Activated CD4-positive, alpha-beta T cell treated with anti-CD3 and anti-CD28 coated beads, Interleukin-2, amount 10 ng/mL, durations not matched to agents 24 days and 14 days (primary cell): ENCODE measurements at places on chromosomes 1 and 21. TPM values are rescaled to one million over a fixed set of nuclear protein-coding genes. Genes with fewer than 3 reads are reported as not detected.

The REN gene
- total RNA-seq = not detected in 2 replicates

The TCP10L gene
- total RNA-seq = 0.58 and 1.1 TPM in 2 replicates

DNA sequence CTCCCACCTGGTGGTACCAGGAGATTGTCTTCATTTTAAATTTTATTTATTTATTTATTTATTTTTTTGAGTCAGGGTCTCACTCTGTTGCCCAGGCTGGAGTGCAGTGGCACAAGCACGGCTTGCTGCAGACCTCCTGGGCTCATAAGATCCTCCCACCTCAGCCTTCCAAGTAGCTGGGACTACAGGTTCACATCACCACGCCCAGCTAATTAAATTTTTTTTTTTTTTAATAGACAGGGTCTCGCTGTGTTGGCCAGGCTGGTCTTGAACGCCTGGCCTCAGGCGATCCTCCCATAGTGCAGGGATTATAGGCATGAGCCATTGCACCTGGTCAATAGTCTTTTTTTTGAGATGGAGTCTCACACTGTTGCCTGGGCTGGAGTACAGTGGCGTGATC, 8.5 kb downstream of the SLFNL1 start:
- no peaks in the 10 kb centered on the region for H3K27me3 ChIP-seq
- peaks cover 6% of the 10 kb centered on the region for H3K4me1 ChIP-seq
- no peak for DNase-seq

DNA sequence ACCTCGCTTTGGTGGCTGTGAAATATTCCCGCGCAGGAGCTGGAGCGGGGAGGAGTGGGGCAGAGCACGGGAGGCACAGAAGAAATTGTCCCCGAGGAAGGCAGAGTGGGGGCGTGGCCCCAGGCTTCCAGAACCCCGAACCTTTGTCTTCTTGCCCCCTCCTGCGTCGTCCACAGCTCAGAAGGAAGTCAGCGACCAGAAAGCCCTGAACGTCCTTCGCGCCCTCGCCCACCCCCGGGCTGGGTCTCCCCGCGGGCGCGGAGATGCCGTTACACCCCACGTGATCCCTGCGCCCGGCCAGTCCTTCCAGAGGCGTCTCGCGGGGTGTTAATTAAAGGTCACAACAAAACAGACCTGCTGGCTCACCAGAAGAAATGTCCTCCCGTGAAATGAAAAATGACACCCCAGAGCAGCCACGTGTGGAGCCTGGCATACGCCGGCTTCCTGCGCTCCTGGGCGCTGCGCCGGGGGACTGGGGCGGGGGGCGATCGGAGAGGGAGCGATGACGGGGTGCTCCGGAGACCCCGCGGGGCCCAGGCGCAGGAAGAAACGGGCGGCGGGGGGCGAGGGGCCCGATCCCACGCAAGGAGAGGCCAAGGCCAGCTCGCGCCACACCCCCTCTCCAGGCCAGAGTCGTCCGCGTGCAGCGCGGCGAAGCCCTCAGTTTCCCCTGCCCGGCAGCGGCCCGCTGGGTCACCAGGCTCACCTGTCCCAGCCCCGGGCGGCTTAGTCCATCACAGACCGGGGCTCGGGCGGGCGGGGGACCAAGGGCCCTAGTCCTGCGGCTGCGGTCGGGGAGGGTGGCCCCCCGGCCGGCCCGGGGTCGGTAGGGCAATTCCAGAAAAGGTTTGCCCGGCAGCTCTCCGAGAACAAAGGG, 995 bp upstream of the KIF26B start:
- no peak overlapping the region for H3K27ac ChIP-seq
- DNase-seq = no peak
- peaks cover 69% of the 10 kb centered on the region for H3K27me3 ChIP-seq
- no peaks in the 10 kb centered on the region for H3K36me3 ChIP-seq
- peaks cover 13% of the 10 kb centered on the region for H3K4me1 ChIP-seq

The INSRR gene
- 0.68 and 0.71 TPM in 2 replicates for total RNA-seq

The GNAT2 gene
- total RNA-seq = 0.33 TPM in 2 replicates

The SH3BP5L gene
- 27.5 and 28.2 TPM in 2 replicates for total RNA-seq

The RCSD1 gene
- total RNA-seq = 74.7 and 81.0 TPM in 2 replicates
